ENCODE measurements at places on chromosomes 16 and 17.
A peak's percentile ranks its signal among the peaks of the same experiment; 100 is the strongest.

DNA sequence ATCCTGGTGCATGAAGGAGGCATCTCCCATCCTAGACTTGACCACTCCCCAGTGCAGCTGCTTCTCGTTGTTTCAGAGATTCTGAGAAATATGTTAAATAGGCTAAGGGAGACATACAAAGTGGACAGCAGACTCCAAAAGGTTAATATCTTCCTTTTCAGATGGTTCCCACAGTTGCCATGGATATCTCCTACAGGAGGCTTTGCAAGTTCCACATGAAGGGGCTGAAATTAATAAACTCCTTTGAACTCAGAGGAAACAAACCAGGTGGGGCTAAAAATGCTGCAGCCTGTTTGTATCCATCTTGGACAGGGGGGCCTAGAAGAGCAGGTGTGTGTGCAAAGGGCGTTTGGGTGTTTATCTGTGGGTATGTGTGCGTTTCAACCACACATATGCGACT lies 257.4 kb upstream of the XYLT1 start:
- no peak for DNase-seq

- no peak for DNase-seq
These were observed 20.8 kb downstream of the TRPV2 start for GRCh38 chr17:16435925-16436886.

GRCh38 chr17:17900615-17901520 lies 64.1 kb upstream of the SREBF1 start:
- DNase-seq, result no peak

DNA sequence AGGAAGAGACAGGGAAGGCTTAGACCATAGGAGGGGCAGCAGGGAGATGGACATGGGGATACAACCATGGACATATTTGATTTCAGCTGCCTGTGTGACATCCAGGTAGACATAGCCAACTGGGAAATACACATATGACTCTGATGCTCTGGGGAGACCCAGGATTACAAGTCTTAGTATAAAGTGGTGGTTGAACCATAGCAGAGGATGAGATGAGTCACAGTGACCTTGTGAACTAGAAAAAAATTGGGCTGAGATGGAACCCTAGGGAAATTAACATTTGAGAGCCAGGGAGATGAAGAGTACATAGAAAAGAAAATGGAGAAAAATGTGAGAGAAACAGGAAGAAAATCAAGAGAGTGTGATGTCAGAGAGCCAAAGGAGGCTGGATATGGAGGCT lies 10.2 kb downstream of the MARCHF10 start:
- no peak for DNase-seq

GRCh38 chr17:76547183-76547641 lies 7.4 kb downstream of the PRCD start:
- no peak for DNase-seq

GRCh38 chr17:79779661-79780365 lies 1.9 kb downstream of the CBX2 start:
- DNase-seq, result no peak

GRCh38 chr16:10970065-10970464 lies 25.7 kb downstream of the CLEC16A start:
- DNase-seq, result no peak

DNA sequence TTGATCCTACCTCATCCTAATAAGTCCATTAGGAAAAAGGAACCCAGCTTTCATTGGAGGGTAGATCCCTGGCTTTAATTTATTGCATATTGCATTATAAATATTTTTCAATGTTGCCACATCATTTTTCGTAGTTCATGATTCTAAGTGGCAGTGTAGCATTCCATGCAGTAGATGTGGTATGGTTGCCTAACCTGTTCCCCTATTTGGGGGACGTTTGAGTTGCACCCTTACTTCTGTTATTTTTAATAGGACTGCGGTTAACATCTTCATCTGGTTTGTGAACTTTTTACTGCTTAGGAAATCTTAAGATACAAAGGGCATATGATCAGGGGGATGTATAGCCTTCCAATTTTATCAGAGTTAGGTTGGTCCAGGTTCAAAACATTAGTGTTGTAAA lies 5.4 kb downstream of the SCPEP1 start:
- DNase-seq, result no peak

DNA sequence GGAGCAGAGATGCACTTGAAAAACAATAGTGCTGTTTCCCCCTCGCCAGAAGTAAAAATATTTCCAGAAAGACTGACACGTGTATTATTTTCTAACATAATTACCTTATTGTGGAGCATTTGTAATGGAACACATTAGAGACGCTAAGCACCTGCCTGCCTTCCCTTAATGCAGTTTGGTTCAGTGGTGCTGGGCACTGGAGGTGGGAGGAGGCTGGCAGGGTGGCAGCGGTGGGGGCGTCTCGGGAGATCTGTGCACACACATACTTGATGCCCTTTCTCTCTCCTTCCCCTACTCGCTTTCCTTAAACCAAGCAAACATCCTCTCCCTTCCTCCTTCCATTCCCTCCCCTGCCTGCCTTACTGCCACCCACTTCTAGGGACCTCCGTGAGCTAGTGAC lies 156.6 kb upstream of the SDK2 start:
- DNase-seq, result no peak

DNA sequence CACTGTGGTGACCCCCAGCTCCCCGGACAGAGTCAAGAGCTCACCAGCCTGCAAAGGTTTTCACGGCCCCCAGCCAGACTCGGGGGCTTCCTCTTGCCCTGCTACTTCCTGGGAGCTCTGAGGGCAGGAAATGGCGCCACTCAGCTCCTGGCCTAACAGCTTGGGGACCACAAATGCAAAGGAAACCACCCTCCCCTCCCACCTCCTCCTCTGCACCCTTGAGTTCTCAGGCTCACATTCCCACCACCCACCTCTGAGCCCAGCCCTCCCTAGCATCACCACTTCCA lies 375 bp upstream of the SPN start:
- no peak for DNase-seq

DNA sequence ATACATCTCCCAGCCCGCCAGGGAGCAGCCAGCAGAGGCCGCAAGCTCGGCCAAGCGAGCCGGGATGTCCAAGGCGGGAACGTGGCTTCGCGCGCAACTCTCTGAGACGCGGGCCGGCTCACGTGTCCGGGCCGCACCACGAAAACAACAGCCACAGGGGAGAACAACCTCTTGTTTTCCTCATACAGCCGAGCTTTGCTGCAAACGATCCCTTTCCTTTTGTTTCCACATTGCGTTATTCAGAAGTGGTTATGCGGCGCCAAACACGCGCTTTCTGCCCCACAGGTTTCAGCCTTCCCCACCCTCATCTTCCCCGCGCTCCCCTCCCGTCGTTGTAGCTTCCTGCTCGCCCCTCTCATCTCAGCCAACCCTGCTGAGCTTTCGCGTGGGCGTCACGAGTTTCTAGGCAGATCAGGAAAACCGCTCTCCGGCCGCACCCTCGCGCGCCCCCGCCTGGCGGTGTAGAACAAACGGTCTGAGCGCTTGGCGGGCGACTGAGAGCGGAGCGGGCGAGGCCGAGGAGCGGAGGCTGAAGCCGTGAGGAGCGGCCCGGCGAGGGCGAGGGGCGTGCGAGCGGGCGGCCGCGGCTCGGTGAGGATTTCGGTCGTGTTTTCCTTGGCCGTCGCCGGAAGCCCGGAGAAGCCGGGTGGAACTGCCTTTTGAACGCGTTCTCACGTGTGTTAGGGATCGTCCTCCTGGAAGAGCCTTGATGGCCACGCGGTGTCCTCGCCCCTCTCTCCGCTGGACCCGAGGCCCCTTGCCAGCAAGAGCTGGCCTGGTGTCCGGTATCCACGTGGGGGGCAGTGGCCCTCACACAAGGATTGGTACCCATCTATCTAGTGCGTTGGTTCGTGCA lies 6.6 kb upstream of the SMARCD2 start:
- peak; percentile 62 for DNase-seq

- DNase-seq, result no peak
These were observed 352.9 kb downstream of the UTP18 start for GRCh38 chr17:51613255-51613654.

Measured in hypothalamus (tissue), 51 donors.